Heart left ventricle (tissue), 16 donors: ENCODE measurements at places on chromosomes 16 and 17. TPM values are rescaled to one million over a fixed set of nuclear protein-coding genes. Genes with fewer than 3 reads are reported as not detected.

FBXW10 gene
- polyA plus RNA-seq = 0.04 TPM

KRT39 gene
- not detected for polyA plus RNA-seq

KRT25 gene
- not detected for polyA plus RNA-seq

KRT27 gene
- polyA plus RNA-seq = not detected

COG4 gene
- 35.1 TPM for polyA plus RNA-seq

RAB34 gene
- 17.7 TPM for polyA plus RNA-seq

HS3ST2 gene
- 0.19 TPM for polyA plus RNA-seq

OMG gene
- polyA plus RNA-seq = 0.30 TPM

MYO1D gene
- polyA plus RNA-seq = 3.3 TPM
